ENCODE measurements at places on chromosomes 11 and 22. TPM values are rescaled to one million over a fixed set of nuclear protein-coding genes. Genes with fewer than 3 reads are reported as not detected.
A peak's percentile ranks its signal among the peaks of the same experiment; 100 is the strongest.

GRCh38 chr11:116869610-116870009 lies 32.2 kb upstream of the APOA1 start:
- peaks cover 95% of the 10 kb centered on the region for H3K36me3 ChIP-seq
- H3K27ac ChIP-seq = no peak overlapping the region
- H3K4me1 ChIP-seq = no peaks in the 10 kb centered on the region
- H3K4me3 ChIP-seq = no peak overlapping the region
- DNase-seq = no peak

DNA sequence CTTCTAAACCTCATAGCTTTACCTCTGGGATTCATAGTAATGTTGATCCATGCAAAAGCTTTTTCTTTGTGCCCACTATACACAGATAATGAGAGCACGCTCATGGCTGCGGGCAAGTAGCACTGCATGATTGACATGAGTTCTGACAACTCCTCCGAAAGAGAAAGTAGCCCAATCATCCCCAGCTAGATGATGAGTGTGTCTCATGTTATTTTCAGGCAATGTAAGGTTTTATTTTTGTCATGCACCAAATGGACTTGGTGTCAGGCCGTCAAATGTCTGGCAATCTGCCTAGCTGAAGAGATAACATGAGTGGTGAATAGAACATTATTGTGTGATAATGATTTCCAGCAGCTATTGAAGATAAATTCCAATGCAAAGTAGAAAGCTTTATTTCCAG lies 662.6 kb downstream of the NTM start:
- H3K4me3 ChIP-seq = no peak overlapping the region
- H3K4me1 ChIP-seq = no peaks in the 10 kb centered on the region
- DNase-seq = no peak
- H3K27me3 ChIP-seq = no peaks in the 10 kb centered on the region
- H3K36me3 ChIP-seq = no peaks in the 10 kb centered on the region
- H3K27ac ChIP-seq = no peak overlapping the region

DNA sequence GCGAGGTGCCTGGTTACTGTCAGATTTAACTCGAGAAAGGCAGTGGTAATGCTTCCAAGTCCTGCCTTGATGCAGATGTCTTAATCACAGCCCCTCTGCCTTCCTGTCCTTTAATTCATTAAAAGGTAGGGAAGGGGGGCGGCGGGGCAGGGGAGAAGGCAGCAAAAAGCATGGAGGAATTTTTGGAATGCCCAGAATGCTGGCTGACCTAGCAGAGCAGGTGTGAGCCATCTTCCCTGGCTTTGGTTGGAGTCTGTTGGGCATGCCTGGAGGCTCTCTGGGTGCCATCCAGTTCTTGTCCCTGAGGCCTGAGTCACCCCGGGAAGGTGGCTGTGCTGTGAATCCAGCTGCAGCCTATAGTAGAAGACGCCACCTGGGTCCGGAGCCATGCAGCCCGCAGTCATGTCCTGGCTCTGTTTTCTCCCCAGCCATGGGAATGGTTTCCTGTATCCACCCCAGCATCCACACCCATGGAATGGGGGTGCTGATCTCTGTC lies 15.6 kb downstream of the KIAA1671 start:
- H3K27ac ChIP-seq = no peak overlapping the region

- H3K4me3 ChIP-seq = peak overlapping the region; percentile 79
- H3K4me1 ChIP-seq = peaks cover 45% of the 10 kb centered on the region
- peaks cover 3% of the 10 kb centered on the region for H3K27me3 ChIP-seq
- DNase-seq = no peak
- H3K36me3 ChIP-seq = no peaks in the 10 kb centered on the region
Observed at GRCh38 chr11:65787649-65788622, 1.1 kb downstream of the OVOL1 start.

DNA sequence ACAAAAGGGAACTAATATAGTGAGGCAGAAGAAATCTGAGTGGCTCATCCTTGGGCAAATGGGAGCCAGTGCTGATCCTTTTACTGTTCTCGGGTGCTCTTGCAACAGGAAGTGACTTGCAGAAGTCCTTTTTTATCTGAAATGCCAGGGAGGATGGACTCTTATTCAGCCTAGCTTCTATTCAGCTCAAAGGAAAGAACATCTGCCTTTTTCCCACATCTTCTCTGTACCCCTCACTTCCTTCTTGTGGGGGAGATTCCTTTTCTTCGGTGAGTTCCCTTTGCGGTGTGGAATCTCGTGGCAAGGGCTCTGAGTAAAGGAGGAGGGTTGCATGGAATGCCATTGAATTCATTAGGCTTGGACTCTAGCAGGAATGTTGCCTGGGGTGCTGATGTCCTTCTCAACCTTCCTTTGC lies 76.2 kb downstream of the ZBTB16 start:
- H3K36me3 ChIP-seq = no peaks in the 10 kb centered on the region
- no peak overlapping the region for H3K27ac ChIP-seq
- H3K27me3 ChIP-seq = peaks cover 12% of the 10 kb centered on the region
- DNase-seq = no peak

- H3K4me1 ChIP-seq = no peaks in the 10 kb centered on the region
- no peak overlapping the region for H3K4me3 ChIP-seq
- no peaks in the 10 kb centered on the region for H3K27me3 ChIP-seq
- no peak for DNase-seq
Observed at GRCh38 chr11:65243797-65244196, 18.0 kb upstream of the POLA2 start.

- DNase-seq = no peak
- no peaks in the 10 kb centered on the region for H3K4me1 ChIP-seq
- H3K36me3 ChIP-seq = no peaks in the 10 kb centered on the region
- no peak overlapping the region for H3K27ac ChIP-seq
Observed at GRCh38 chr11:49851971-49852389, 100.2 kb upstream of the OR4C13 start.

GRCh38 chr11:11841116-11841722 lies 553 bp upstream of the USP47 start:
- H3K36me3 ChIP-seq = no peaks in the 10 kb centered on the region
- DNase-seq = no peak
- H3K4me3 ChIP-seq = no peak overlapping the region
- H3K27ac ChIP-seq = no peak overlapping the region
- H3K4me1 ChIP-seq = peaks cover 22% of the 10 kb centered on the region
- peaks cover 7% of the 10 kb centered on the region for H3K27me3 ChIP-seq

GRCh38 chr11:115169251-115169650 lies 335.0 kb downstream of the CADM1 start:
- no peak overlapping the region for H3K4me3 ChIP-seq
- H3K27me3 ChIP-seq = peaks cover 3% of the 10 kb centered on the region
- H3K36me3 ChIP-seq = no peaks in the 10 kb centered on the region
- H3K4me1 ChIP-seq = no peaks in the 10 kb centered on the region
- no peak overlapping the region for H3K27ac ChIP-seq

DNA sequence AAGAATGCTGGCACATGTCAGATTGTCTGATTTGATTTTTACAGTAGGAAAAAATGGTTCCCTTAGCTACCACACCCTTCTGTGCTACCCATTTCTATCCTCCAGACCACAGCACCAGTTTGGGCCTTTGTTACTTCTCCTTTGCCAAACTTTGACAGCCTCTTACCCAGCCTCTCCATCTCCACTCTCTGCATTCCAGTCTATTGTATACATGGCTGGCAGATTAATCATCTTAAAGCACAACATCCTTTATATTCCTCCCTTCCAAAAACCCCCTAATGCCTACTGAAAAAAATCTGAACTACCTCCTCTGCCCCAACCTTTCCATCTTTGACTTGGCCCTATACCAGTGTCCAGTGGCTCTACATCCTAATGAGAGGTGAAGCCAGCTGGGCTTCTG lies 10.8 kb upstream of the PANX1 start:
- no peaks in the 10 kb centered on the region for H3K36me3 ChIP-seq
- H3K27ac ChIP-seq = no peak overlapping the region

- H3K27ac ChIP-seq = no peak overlapping the region
- DNase-seq = no peak
- no peak overlapping the region for H3K4me3 ChIP-seq
- no peaks in the 10 kb centered on the region for H3K27me3 ChIP-seq
- H3K36me3 ChIP-seq = no peaks in the 10 kb centered on the region
Observed at GRCh38 chr11:121762820-121763219, 310.1 kb upstream of the SORL1-AS1 start.

GRCh38 chr11:109958821-109959166 lies 134.4 kb upstream of the ZC3H12C start:
- no peak for DNase-seq
- H3K36me3 ChIP-seq = no peaks in the 10 kb centered on the region
- H3K4me1 ChIP-seq = peaks cover 19% of the 10 kb centered on the region
- H3K4me3 ChIP-seq = no peak overlapping the region

DNA sequence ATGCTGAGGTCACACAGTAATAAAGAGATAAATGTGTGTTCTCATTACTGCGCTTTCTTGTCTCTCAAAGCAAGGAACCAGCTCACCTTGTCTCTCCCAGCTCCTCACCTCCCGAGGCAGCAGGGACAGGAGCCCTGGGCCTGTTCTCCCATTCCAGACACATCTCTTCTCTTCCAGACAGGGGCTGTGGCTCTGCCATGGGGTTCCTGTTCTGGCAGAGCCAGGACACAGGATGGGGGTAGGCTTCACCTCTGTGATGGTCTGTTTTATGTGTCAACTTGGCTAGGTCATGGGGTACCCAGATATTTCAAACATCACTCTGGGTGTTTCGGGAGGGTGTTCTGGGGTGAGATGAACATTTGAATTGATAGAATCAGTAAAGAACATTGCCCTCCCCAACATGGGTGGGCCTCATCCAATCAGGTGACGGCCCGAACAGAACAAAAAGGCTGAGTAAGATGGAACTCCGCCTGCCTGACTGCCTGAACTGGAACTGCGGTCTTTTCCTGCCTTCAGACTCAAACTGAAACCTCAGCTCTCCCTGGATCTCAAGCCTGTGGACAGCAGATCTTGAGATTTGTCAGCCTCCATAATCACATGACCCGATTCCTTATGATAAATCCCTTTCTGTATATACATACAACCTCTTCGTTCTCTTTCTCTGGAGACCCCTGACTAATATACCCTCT lies 2.0 kb upstream of the VSIG10L2 start:
- H3K27me3 ChIP-seq = peaks cover 2% of the 10 kb centered on the region
- no peaks in the 10 kb centered on the region for H3K36me3 ChIP-seq
- no peaks in the 10 kb centered on the region for H3K4me1 ChIP-seq
- H3K27ac ChIP-seq = no peak overlapping the region
- no peak overlapping the region for H3K4me3 ChIP-seq

DNA sequence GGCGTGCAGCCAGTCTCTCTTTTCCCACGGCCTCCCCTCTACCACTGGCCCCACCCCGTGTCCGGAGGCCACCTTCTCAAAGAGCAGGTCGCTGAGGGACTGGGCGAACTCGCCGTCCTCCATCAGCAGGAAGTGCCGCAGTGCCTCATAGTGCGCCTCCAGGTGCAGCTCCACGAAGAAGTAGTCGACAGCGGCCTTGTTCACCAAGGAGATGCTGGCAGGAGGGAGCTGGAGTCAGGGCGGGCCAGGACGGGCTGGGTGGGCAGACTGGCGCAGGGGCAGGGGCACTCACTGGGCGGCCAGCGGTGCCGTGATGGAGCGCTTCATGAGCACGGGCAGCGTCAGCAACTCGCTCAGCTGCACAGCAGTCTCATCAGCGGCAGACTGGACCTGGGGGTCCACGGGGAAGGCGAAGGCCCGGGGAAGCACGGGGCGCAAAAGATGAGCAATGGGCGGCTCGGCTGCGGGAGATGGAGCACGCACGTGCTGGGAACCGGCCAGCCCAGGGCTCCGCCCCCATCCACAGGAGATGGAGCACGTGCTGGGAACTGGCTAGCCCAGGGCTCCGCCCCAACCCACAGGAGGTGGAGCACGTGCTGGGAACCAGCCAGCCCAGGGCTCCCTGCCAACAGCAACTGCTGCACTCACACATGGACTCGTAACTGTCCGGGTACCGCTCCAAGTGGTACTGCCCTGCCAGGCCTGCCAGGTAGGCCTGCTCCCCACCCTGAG lies 18.4 kb downstream of the SELENOO start:
- H3K27me3 ChIP-seq = no peaks in the 10 kb centered on the region
- DNase-seq = no peak
- no peak overlapping the region for H3K27ac ChIP-seq
- H3K4me3 ChIP-seq = no peak overlapping the region
- H3K4me1 ChIP-seq = no peaks in the 10 kb centered on the region

- peaks cover 43% of the 10 kb centered on the region for H3K36me3 ChIP-seq
- H3K27me3 ChIP-seq = no peaks in the 10 kb centered on the region
- no peaks in the 10 kb centered on the region for H3K4me1 ChIP-seq
- H3K27ac ChIP-seq = no peak overlapping the region
- H3K4me3 ChIP-seq = no peak overlapping the region
- DNase-seq = no peak
Observed at GRCh38 chr11:110242746-110243145, 53.7 kb downstream of the RDX start.

DNA sequence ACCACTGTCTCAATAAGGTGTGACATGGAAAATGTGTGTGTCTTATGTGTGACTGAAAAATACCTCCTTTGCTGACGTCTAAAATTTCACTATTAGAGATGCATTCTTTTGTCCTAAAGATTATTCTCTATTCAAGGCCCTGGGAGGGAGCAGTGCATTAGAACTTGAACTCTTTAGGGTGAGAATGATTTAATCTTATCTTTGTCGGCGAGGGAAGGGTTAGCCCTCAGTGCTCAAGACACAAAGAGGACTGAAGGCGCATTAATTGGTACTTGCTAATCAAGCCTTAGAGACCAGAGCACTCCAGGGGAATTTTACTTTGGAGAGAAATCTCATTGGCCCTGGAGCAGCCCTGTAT lies 29.8 kb upstream of the PLET1 start:
- H3K4me3 ChIP-seq = peak overlapping the region; percentile 78
- DNase-seq = no peak
- no peaks in the 10 kb centered on the region for H3K27me3 ChIP-seq
- peak overlapping the region; percentile 0 for H3K27ac ChIP-seq
- H3K36me3 ChIP-seq = no peaks in the 10 kb centered on the region

GRCh38 chr11:45386972-45387371 lies 100.8 kb upstream of the SYT13 start:
- H3K4me1 ChIP-seq = no peaks in the 10 kb centered on the region
- H3K36me3 ChIP-seq = no peaks in the 10 kb centered on the region
- no peak for DNase-seq
- H3K27ac ChIP-seq = no peak overlapping the region
- peaks cover 17% of the 10 kb centered on the region for H3K27me3 ChIP-seq

DNA sequence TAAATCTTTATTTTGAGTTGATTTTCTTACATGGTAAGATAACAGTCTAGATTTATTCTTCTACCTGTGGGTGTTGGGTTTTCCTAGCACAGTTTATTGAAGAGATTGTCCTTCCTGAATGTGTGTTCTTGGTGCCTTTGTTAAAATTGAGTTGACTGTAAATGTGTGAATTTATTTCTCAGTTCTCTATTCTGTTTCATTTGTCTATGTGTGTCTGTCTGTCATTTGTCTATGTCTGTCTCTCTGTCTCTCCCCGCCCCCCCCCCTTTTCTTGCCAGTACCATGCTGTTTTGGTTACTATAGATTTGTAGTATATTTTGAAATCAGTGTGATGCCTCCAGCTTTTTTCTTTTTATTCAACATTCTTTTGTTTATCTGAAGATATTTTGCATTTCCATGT lies 114.7 kb upstream of the SERPIND1 start:
- peaks cover 2% of the 10 kb centered on the region for H3K36me3 ChIP-seq
- H3K4me1 ChIP-seq = no peaks in the 10 kb centered on the region
- no peak for DNase-seq

- no peak for DNase-seq
- H3K27ac ChIP-seq = no peak overlapping the region
- peaks cover 4% of the 10 kb centered on the region for H3K4me1 ChIP-seq
- no peak overlapping the region for H3K4me3 ChIP-seq
Observed at GRCh38 chr11:27621405-27622161, 78.7 kb downstream of the BDNF start.

GRCh38 chr11:5992604-5993251 lies 5.9 kb upstream of the OR52L1 start:
- peaks cover 3% of the 10 kb centered on the region for H3K27me3 ChIP-seq
- no peaks in the 10 kb centered on the region for H3K4me1 ChIP-seq
- no peaks in the 10 kb centered on the region for H3K36me3 ChIP-seq
- no peak for DNase-seq

SEPTIN5 gene
- total RNA-seq = not detected

PRG3 gene
- not detected for total RNA-seq

CD6 gene
- 12.0 TPM for total RNA-seq

CARNS1 gene
- 5.7 TPM for total RNA-seq

HORMAD2 gene
- total RNA-seq = not detected

SCGB2A2 gene
- total RNA-seq = not detected

OR10D3 gene
- not detected for total RNA-seq

Measured in activated B cell treated with CpG ODN at 0.5 μM for 24 hours (primary cell).